Ureter (tissue), 1 donor: ENCODE measurements at places on chromosomes 11 and 22. TPM values are rescaled to one million over a fixed set of nuclear protein-coding genes. Genes with fewer than 3 reads are reported as not detected.

The HIC2 gene
- 4.0 TPM for total RNA-seq

The CBY1 gene
- 47.0 TPM for total RNA-seq

The POU2AF2 gene
- total RNA-seq: 1.2 TPM

The FAM180B gene
- 0.29 TPM for total RNA-seq

The IFITM1 gene
- total RNA-seq: 150 TPM

The BBOX1 gene
- total RNA-seq: 0.73 TPM

The OR8D4 gene
- total RNA-seq: not detected

The SOX6 gene
- 6.4 TPM for total RNA-seq
